ENCODE measurements at places on chromosomes 16 and 17.

GRCh38 chr17:55005520-55005919 lies 37.0 kb downstream of the STXBP4 start:
- no peak for DNase-seq

- no peak for DNase-seq
Observed at GRCh38 chr16:35255186-35255803, 1795.9 kb downstream of the TP53TG3F start.

- DNase-seq: no peak
Observed at GRCh38 chr16:77789085-77790008, 983 bp downstream of the VAT1L start.

GRCh38 chr16:81445143-81445961 lies 744 bp downstream of the CMIP start:
- no peak for DNase-seq

DNA sequence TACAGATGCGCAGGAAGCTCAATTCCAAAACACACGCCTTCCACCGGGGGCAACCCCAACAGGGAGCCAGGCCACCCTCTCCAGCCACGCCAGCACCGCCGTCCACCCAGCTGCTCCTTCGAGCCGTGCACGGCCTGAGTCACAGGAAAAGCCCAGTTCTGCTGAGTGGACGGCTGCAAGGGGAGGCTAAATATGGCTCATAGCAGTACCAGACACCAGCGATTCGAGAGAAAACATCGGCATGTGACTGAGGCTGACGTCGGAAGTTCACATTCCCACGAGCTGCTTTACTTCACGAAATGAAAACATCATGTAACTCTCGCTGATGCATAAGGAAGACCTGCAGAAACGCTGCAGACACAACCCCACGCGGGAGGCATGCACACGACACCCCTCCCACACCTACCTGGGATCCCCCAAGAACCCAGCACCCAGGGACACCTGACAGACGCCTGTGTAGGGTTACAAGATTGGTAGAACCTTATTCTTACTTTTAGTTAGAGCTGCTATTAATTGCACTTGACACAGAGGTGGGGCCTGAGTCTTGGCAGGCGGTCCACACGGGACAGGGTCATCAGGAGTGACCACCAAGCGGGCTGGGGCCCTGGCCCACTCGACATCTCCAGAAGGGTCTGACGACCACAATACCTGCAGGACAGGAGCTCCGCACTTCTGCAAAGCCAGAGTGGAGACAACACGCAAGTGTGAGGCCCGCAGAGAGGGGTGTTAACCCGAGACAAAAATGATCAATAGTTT lies 116.8 kb downstream of the ANKRD11 start:
- DNase-seq: no peak

DNA sequence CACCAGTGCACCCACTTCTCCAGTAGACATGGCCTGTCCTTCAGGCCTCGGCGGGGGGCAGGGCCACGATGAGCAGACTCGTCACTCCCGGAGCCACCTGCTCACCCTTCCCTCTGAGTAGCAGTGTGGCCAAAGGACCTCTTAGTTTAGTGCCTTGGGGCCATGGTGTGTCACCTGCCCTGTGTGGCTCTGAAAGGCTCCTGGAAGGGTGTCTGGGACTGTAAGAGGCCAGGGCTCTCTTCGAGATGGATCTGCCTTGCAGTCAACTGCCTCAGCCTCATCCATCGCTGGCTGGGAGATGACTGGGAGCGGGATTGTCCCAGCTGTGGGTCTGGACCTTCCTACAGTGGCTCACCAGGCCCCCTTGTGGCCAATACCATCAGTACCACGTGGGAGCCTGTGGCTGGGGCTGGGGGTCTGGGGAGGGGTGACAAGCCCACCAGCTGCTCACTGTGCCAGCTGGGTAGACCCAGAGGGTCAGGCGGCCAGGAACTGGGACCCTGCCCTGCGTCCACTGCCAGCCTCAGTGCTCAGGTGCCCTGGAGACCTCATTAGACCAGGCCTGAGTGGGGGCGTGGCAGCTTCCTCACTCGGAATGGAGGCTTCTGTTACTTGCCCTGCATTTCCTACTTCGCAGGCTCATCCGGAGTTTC lies 133.4 kb downstream of the OR1D5 start:
- DNase-seq: no peak

- no peak for DNase-seq
Observed at GRCh38 chr17:36535669-36536081, 888 bp downstream of the PIGW start.

DNA sequence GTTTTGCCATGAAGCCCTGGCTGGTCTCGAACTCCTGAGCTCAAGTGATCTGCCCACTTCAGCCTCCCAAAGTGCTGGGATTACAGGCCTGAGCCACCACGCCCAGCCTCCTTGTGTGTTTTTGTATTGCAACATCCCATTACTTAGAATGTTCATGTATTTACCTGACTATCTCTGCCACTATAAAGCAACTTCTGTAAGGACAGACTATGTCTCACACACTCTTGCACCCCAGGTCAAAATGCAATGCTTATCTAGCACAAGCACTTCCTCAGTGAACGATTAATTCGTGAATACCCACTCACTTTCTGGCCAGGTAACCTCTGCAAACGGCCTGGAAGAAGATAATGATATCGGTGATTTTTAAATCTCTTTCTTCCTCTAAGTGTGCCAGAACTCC lies 82.6 kb downstream of the NDEL1 start:
- DNase-seq: no peak
